ENCODE measurements at places on chromosomes 3 and 15.

- no peak for DNase-seq
Observed at GRCh38 chr15:38743147-38743546, 178.5 kb upstream of the RASGRP1 start.

DNA sequence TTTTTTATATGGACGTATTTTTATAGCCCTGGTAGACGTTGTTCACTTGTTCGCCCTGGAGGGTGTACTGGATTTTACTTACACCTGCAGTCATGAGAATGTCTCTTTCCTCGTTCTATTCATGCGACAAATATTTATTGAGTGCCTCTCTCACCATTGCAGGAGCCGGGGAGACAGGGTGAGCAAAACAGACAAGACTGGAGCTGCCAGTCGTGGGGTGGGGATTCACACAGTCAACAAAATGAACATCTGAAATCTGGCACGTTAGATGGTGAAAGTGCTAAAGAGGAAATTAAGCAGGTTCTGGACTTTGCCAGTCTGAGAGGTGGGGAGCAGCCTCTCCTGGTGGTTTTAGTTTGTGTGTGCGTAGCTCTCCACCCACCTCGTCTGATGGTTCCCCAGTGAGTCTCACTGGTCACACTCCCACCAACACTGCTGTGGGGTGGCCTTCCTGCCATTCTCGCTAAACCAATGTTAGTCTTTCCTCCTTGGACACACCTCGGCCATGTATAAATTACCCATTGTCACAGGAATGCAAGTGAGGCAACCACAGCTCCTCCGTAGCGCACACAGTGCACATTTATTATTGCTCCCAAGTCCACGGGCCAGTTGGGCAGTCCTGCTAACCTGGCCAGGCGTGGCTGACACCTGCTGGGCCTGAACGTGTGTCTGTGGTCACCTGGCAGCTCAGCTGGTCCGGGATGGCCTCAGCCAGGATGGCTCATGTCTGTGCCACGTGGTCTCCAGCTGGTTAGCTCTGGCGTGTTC, 31.5 kb downstream of the FBLN2 start:
- no peak for DNase-seq

DNA sequence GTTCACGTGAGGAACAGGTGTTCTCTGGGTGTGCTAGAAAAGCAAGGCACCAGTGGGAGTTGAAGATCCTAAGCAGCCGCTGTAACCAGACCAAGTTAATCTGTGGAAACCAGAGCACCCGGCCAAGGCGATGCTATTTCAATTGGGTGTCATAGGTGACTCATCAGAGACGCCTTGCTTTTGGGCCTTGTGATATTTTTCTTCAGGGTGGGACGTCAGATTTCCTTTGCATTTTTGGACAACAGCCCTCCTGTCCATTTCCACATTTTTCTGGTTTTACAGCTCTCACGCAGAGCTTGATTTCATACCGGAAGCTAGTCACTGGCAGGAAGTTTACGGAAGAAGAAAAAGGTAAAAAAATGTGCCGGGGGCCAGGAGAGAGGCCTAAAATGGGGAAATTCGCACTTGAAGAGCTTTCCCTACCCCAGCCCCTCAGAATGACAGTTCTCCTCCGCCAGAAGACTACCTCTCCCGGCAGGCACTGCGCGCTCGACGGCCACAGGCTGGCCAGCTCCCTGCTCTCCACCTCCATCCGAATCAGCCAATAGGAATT, 471 bp upstream of the KBTBD8 start:
- no peak for DNase-seq

GRCh38 chr15:70870051-70870450, 16.1 kb upstream of the LARP6 start:
- no peak for DNase-seq

GRCh38 chr3:177358977-177359592, 161.8 kb upstream of the TBL1XR1 start:
- no peak for DNase-seq

- no peak for DNase-seq
Observed at GRCh38 chr3:24373198-24373959, 121.3 kb downstream of the THRB start.

- DNase-seq = no peak
Observed at GRCh38 chr3:45684327-45684892, 4.8 kb upstream of the SACM1L start.

DNA sequence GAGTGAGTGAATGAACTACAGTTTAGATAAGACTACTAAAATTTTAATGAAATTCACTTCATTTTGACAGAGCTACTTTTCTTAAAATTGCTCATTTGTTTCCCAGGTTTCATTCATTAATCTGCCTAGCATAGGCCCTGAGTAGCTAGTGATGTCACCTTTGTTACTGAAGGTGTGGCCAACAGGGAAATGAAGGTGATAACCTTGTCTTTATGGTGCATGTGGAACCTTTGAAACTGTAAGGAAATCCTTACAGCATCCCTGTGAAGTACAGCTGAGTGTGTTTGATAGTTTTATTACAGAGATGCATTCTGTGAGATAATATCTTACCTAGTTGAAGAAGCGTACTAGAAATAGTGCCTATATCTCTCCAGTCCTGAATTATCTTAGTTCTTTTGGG, 112.9 kb downstream of the AKAP13 start:
- DNase-seq = no peak

DNA sequence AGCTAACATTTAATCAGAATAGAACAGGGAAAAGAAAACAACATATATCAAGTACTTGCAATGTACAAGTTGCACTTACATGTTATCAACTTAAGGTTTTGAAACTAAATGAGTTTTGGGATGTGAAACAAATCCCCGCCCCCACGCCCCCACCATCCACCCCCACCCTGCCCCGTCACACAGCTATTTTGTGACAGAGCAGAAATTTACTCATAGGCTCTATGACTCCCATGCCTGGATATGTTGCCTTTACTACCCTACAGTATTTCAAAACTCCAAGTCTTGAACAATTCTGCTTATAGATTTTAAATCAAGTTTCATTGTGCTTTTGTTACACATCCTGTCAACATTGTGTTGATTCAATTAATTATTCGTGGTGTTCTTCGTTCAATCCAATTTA, 18.1 kb upstream of the IL1RAP start:
- DNase-seq = no peak

DNA sequence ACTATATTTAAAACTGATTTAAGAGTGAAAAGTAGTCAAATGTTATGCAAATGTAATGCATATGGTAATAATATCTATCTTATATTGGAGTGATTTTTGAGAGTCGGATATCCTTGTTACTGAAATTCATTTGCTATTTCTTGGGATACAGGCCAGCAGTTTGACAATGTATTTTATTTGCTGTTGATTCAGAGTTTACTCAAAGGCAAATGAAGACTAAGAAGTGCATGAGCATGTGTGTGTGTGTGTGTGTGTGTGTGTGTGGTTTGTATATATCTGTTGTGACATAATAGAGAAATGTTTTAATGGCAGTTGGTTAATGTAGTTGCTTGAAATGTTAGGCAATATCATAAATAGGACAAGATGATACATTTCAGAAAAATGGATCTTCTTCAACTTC, 39.0 kb downstream of the UNC13C start:
- no peak for DNase-seq

DNA sequence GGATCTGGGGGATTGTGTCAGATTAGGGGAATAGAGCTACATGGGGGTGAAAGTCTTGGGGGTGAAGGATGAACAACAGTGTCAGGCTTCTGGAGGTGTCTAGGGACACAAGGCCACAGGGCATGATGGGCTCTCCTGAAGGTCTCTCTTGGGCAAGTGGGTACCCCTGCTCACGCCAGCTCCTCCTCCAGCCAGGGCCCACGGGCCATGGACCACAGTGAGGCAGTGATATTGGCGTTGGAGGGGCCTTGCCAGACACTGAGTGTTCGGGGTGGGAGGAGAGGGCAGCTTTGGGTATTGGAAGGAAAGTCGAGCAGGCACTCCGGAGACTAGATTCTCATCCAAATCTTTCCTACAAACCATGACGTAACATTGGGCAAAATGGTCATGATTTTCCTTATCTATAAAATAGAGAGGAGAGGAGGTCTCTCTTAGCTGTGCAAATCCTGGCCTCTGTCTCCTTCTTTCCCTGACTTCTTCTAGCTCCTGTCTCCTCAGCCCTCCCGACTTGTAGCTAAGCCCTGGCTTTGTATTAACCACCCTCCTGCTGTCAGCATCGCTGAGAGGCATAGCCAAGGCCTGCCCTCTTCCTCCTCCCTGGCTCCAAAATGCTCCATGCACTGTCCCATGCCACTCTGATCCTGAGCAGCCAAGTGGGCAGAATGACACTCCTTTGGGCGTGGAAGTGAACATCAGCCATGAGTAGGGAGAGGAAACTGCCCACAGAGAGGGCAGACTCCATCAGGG, 24.0 kb upstream of the SRP14 start:
- no peak for DNase-seq

- DNase-seq = no peak
Observed at GRCh38 chr3:38541806-38542205, 45.7 kb downstream of the EXOG start.

DNA sequence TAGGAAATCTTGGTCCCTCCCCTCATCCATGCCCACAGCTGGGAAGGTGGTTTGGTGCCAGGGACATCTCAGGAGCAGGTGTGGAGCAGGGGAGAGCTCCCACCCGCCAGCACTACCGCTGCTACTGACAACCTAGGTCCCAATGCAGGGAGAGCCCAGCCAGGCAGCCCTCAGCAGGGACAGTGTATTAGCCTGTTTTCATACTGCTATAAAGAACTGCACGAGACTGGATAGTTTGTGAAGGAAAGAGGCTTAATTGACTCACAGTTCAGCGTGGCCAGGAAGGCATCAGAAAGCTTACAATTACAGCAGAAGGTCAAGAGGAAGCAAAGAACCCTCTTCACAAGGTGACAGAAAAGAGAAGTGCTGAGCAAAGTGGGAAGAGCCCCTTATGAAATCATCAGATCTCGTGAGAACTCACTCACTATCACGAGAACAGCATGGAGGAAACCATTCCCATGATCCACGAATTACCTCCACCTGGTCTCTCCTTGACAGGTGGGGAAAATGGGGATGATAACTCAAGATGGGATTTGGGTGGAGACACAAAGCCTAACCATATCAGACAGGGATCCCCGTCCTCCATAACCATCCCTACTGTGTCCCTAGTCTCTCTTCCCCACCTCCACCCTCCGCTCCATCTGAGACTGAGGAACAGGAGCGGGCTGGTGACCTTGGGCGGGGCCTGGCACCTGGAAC, 218.6 kb downstream of the TBC1D2B start:
- no peak for DNase-seq

All from anterior cingulate cortex (tissue), 58 donors.